ENCODE measurements at places on chromosomes 6 and 20. TPM values are rescaled to one million over a fixed set of nuclear protein-coding genes. Genes with fewer than 3 reads are reported as not detected.

- no peak for DNase-seq
Observed at GRCh38 chr6:112254921-112255320, 554 bp upstream of the LAMA4 start.

DNA sequence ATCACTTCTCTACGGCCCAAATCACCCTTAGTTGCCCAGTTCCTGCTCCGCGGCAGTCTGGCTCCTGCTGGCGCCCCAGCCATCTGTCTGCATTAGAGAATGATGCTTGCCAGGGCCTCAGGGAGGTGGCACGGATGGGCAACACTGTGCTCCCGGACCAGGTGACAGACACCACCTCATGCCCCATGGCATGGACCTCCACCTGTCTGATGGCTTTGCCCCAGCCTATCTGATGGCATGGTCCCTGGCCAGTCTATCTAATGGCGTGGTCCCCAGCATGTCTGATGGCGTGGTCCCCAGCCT lies 18.8 kb upstream of the MRGBP start:
- DNase-seq, result no peak

GRCh38 chr6:108710551-108710950 lies 137.7 kb upstream of the ARMC2 start:
- DNase-seq, result no peak

RBL1 gene
- total RNA-seq, result 32.8 TPM

KHDC1 gene
- 0.66 TPM for total RNA-seq

ZBTB46 gene
- total RNA-seq, result 0.34 TPM

HMGCLL1 gene
- total RNA-seq, result not detected

Data from naive thymus-derived CD4-positive, alpha-beta T cell (primary cell).